ENCODE measurements at places on chromosomes 4 and X.

GRCh38 chr4:108965016-108965415, 202.2 kb upstream of the ETNPPL start:
- no peak for DNase-seq

DNA sequence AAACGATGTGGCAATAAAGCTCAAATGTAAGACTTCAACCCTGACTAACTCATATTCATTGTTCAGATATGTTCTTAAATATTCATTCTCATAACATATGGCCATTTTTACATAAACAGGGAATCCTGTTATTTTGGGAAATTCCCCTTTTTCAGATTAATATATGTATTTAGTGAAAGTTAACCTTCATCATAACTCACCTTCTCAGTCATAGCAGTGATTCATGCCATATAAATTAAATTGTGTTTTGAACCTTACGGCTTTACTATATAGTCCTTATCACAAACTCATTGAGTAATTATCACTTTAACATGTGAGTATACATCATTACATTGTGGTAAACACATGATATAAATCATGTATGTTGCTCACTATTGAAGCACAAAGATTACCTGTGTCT, 392.5 kb upstream of the TRAM1L1 start:
- no peak for DNase-seq

GRCh38 chr4:20418861-20419451, 167.3 kb downstream of the SLIT2 start:
- DNase-seq, result peak; percentile 88

DNA sequence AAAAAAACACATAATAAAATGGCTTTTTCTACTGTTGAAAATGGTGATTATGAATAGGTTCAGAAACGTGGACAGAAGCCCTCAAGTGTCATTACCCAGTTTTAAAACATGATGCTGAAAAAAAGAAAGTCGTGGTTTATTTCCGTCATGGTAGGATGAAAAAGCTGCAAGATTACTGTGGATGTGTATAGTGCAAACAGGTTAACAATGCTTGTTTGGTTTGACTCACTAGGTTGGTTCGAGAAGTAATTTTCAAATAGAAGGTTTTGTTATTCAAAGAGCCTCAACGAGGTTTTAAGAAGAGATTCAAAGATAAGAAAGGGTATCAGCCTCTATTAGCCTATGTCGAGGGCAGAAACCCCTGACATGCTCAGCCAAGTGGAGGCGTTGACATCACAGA, 2.5 kb upstream of the RXFP1 start:
- DNase-seq, result no peak

GRCh38 chr4:144658903-144659302, 12.9 kb downstream of the HHIP start:
- DNase-seq, result no peak

GRCh38 chrX:48945517-48946348, 11.7 kb downstream of the OTUD5 start:
- DNase-seq, result peak; percentile 46

DNA sequence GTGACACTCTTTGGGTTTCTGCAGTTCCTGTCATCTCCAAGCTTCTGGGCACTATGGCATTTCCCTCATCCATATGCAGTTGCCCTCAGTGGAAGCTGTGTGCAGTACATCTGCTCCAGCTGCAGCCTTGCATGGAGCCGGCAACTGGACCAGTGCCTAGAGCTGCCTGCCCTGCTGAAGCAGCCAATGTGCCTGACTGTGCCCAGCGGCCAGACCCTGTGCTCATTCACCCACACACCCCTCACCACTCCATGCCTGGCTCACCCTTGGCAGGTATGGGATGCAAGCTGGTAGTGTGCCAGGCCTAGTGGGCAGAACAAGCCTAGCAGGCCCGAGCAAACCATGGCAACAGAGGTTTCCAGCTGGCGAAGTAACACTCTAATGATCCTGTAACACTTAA, 370.8 kb downstream of the FSTL5 start:
- no peak for DNase-seq

DNA sequence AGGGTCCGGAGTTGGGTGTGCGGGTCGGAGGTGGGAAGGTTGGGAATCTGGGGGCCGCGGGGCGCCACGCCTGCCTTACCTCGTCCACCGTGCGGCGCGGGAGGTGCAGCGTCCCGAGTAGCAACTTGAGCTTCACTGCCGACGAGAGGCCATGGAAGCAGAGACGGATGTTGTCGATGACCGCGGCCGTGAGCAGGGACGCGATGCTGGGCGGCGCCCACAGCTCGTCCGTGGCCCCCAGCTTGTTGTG, 178 bp downstream of the NELFA start:
- no peak for DNase-seq

- no peak for DNase-seq
Observed at GRCh38 chr4:54924891-54925290, 200.5 kb downstream of the KDR start.

DNA sequence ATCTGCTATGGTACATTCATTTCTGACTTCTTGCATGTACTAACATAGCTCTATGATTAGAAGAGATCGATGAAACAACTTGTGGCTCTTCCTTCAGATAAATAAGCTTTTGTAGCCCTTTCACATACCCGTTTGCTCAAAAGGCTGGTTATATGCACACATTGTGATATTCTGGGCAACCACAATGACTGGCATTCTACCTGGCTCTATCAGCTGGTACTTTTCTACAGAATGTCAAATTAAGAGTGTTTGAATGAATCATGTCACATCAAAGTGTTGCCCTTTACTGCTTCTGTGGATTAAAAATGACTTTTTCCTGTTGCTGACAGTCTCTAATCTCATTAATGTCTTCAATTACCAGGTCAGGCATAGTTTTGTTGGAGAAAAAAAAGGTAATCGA, 11.6 kb downstream of the PGRMC1 start:
- DNase-seq, result no peak

DNA sequence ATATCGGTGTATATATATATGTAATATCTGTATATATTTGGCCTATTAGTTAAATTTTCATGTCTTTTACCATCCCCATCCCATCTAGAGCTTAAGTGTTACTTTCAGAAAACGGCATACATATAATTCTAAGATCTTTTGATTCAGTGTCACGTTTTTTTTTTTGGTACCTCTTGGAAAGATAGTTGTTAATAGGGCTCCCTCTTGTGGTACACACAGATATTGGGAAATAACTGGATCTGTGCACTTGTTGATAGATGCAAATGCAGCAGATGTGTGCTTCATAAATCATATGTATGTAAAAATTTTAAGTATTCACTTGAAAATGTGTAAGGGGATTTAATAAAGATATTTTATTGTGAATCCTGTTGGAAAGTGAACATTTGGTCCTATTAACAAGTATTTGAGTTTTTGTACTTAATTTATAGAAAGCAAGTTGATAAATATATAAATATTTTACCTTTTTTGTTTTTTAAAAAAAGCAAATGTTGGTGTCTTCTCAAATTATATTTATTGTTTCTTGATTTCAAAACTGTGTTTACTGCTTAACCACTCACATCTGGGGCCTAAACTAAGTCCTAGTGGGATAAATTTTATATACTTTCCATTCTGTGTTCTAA, 74.7 kb downstream of the PAQR3 start:
- peak; percentile 74 for DNase-seq

DNA sequence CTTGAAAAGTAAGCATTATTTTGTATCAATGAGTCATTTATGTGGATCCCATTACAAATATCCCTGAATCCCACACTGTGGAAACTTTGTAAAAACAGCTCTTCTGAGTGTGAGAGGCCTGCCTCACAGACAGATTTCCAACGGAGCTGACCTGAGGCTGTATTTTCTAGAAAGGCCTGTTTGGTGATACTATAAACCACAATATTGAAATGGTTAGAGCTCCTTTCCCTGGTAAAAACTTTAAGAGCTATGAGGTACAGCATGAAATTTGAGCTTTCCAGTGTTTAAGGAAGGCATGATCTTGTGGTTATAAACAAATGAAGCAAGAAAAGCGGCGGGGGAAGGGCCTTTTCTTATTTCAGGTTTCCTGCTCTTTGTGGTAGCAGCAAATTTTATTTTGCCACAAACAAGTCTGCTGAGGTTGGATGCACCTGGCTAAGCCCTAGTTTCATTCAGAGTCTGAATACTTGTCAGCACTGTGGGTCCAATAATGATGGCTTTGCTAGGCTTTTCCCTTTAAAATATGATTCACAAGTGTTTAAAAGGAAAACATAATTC, 86.8 kb upstream of the ETNPPL start:
- no peak for DNase-seq

DNA sequence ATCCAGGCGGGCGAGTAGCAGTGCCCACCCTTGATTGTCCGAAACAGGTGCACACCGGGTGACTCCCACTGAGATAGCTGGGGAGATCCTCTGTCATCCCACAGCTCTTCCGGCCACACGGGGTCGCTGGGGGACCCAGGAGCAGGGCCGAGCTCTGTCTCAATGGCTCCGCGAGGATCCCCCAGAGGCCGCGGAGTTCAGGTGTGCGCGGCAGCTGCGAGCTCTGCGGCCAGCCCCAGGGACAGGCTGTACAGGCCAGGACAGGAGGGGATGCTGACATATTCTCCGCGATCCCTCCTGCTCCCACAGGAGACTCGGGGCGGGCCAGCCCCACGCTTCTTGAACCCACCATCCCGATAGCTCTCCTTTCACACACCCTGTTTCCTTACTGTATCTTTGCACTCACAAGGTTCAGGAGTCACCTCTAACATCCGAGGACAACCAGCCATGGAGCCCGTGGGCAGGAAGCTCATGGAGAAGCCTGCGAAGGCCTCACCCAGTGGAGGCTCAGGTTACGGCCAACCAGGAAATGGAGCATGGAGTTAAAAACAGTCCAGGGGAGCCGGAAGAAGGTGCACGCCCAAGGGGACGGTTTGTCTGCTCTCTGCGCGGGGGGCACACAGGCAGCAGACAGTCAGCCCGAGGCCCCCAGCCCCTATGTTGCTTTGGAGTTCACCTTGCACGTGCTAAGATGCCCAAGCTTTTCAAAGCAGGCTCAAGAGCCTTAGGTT, 77.9 kb upstream of the AMELX start:
- DNase-seq, result no peak

GRCh38 chr4:159787901-159788300, 685.0 kb downstream of the RAPGEF2 start:
- DNase-seq, result no peak

DNA sequence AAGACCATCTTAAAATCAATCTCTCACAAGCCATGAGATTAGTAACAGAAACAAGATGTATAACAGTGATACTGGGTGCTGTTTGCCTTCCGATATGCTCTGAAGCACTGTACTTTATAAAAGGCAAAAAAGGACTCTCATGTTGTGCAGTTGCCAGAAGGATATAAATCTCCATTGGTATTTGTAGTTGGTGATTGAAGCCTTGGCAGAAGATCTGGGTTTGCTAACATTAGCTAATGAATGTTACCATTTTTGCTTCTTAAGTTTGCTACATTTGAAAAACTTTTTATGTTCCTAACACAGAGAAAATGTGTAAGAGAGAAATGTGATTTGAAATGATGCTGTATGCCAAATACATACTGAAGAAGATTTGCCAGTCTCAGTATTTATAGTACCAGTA, 44.4 kb downstream of the RAP1GDS1 start:
- no peak for DNase-seq

DNA sequence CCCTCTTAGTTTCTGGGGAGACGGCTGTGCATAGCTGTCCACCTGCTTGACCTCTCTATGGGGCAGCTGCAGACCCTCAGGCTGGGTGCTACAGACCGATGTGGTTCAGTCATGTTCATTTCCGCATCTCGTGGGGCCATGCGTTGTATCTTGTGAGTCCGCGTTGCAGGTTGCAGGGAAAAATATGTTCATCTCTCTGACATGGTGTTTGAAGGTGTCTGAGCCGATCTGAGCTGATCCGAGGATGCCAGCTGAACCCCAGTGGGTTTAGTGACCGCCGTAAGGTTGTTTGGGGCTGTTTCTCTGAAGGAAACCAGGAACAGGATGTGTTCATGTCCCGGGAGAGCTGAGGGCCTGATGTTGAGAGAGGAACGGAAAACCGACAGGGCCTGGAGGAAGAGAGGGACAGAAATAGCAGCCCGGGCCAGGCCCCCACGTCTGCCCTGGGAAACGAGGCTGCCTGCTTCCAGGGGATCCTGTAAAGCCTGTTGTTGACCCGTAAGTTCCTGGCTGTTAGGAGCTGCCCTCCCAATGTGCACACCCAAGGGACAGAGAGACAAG, 9.8 kb upstream of the P2RY8 start:
- DNase-seq, result no peak

DNA sequence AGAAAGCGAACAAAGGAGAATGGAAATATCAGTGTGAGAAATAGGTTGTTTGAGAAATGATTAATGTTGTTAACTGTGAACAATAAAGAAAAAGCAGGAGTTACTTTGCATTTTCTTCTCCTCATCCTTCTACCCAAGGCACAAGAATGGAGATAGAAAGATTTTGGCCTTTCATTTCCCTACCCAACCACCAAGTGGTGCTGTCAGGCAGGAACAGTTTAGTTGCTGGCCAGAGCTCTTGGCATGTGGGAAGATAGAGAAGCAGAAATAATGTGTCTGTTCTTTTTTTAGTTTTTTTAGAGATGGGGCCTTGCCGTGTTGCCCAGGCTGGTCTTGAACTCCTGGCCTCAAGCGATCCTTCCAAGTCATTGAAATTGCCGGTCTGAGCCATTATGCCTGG, 12.8 kb downstream of the HOPX start:
- no peak for DNase-seq

GRCh38 chr4:25873632-25874129, 10.9 kb upstream of the SEL1L3 start:
- no peak for DNase-seq

- no peak for DNase-seq
Observed at GRCh38 chr4:13678186-13678924, 50.8 kb upstream of the BOD1L1 start.

- DNase-seq, result no peak
Observed at GRCh38 chr4:54172156-54172555, 56.9 kb upstream of the PDGFRA start.

DNA sequence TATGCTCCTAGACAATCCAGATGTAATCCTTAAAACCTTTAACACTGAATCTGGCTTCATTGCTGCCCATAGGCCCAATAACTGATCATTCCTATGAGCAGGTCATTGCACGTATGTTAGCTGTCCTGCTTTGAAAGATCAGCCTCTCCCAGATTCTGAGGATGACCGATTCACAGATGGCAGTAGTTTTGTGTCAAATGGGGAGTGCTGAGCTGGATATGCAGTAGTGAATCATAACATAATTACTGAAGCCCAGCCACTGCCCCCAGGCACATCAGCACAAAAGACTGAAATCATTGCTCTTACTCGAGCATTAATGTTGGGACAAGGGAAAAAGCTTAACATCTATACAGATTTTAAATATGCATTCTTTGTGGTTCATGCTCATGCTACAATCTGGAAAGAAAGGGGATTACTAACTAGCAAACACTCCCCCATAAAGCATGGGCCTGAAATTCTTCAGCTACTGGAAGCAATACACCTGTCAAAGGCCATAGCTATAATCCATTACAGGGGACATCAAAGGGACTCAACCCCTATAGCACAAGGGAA, 16.4 kb upstream of the ZNF280C start:
- no peak for DNase-seq

DNA sequence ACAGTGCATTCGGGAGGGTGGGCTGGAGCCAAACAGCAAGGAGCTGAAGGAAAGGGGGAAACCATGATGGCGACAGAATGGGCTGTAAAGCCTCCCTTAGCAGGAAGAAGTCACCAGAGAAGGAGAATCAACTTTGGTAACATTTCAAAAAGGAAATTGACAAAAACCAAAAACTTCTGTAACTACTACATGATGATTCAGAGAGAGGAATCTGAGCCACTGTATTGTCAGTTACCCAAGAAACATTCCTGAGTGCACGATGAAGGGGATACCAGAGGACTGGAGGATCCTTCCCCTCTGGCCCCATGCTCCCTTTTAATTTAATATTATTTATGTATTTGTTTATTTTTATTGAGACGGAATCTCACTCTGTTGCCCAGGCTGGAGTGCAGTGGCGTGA, 26.3 kb downstream of the PDHA1 start:
- DNase-seq, result no peak

- no peak for DNase-seq
Observed at GRCh38 chr4:87281603-87282002, 41.1 kb downstream of the HSD17B13 start.
